ENCODE measurements at places on chromosomes 16 and 17. TPM values are rescaled to one million over a fixed set of nuclear protein-coding genes. Genes with fewer than 3 reads are reported as not detected.

DNA sequence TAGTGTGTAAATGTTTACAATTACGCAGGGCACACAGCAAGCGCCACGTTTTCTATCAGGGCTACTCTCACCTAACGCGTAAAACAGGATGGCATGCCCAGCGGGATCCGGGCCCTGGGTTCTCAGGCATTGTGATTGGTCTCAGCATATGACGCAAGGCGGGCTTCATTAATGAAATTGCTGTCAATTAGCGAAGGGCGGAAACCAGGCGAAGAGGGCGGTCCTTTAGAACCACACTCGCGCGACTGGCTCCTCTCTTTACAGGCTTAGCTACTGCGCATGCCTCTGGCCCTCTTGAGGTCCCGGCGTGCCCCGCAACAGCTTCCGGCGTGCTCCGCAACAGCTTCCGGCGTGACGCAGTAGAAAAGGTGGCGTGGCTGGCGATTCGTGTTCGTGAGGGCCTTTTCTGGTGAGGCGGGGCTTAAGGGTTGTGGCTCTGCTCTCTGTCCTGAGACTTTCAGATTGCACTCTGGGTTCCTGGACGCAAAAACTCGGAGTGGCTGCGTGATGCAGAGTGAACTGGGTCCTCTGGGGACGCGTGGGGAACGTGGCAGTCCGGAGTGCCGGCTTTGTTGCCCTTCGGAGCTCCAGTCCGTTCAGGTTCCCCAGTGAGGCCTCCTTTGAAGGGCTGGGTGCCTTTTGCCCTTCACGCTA is 9.2 kb downstream of the OR2C1 start:
- DNase-seq: peak; percentile 88

DNA sequence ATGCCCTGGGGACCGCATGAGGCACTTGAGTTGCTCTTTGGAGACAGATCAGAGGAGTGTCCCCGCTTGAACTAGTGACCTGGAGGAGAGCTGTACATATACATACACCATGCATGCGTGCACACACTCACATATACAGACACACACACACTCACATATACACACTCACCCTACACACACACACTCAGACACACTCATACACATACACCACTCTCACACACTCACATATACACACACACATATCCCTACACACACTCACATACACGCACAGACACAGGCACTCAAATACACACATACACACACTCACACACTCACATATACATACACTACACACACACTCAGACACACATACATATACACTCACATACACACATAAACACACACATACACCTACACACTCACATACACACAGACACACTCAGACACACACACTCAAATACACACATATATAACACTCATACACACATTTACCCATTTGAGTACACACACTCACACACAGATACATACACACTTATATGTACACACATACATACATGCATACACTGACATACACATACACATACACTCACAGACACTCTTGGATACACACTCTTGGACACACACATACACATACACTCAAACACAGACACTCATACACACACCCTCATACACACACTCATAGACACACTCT is 5.4 kb upstream of the MPP2 start:
- DNase-seq: no peak

PEMT gene
- 26.3 TPM for total RNA-seq

IGFALS gene
- 0.49 TPM for total RNA-seq

DNA sequence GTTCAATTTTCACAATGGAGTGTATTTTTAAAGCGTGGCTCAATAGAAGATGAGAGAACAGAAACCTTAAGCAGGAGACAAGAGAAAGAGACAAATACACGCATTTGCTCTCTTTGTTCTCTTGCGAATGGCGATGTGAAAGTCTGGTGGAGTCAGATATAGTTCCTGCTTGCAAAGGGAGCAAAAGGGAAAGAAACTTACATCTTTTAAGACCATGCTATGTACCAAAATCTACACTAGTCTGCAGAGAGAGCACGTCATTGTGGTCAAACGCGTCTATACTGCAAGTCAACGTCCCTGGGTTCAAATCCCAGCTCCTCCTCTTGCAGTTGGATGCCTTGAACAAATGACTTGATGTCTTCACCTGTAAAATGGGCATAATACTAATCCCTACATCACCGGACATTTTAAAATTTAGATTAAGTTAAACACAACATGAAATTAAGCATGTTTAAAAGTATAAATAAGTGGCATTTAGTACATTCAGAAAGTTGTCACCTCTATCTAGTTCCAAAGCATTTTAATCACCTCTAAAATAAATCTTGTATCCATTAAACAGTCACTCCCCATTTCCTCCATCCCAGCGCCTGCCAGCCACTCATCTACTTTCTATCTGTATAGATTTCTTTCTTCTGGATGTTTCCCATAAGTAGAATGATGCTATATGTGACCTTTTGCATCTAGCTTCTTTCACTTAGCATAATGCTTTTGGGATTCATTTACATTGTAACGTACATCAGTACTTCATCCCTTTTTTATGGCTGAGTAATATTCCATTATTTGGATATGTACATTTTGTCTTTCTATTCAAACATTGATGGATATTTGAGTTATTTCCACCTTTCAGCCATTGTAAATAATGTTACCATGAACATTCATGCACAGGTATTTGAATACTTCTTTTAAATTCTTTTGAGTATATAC is 406.9 kb downstream of the TMEM114 start:
- no peak for DNase-seq

DNA sequence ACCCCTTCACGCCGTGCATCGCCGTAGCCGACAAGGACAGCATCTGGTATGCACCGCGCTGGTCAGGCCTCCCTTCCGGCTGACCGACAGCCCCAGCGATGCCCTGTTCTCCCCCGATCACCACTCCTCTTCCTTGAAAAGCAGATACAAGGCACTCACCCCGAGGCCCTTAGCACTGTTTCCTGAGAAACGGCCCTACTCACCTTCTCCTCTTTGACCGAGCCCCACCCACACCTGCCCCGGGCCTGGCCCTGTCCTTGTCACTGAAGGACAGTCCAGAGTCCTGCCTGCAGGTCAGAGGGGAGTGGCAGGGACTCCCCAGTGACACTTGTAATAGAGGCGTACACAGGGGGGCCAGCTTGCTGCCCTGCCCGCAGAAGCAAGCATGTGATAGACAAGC is 45.9 kb upstream of the CHMP6 start:
- peak; percentile 11 for DNase-seq

DNA sequence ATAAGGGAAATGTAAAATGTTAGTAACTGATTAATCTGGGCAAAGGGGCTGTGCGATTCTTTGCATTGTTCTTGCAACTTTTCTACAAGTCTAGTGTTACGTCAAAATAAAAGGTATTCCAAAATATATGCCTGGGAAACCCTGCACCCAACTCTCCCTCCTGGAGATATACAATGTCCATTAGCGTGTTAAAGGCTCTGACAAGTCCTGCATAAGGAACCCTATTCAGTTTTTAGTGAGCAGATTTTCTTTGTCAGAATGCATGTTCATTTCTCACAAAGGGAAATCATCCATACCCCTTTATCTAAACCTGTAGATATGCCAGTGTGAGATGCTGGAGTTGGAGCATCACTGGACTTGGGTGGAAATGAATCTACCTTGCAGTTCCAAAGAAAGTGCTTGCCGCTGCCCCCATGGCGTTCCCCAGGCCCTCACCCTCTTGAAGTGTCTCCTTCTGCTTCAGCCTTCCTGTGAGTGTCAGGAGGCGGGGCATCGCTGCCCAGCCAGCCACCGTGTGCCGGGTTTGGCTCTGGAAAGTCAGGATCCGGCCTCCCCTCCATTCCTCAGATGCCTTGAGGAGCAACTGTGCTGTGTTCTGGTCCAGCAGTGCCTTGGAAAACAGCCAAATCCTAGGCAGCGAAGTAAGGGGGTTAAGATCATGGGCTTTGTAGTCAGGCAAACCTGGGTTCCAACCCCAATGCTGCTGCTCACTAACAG is 85.5 kb downstream of the RMI2 start:
- no peak for DNase-seq

DNA sequence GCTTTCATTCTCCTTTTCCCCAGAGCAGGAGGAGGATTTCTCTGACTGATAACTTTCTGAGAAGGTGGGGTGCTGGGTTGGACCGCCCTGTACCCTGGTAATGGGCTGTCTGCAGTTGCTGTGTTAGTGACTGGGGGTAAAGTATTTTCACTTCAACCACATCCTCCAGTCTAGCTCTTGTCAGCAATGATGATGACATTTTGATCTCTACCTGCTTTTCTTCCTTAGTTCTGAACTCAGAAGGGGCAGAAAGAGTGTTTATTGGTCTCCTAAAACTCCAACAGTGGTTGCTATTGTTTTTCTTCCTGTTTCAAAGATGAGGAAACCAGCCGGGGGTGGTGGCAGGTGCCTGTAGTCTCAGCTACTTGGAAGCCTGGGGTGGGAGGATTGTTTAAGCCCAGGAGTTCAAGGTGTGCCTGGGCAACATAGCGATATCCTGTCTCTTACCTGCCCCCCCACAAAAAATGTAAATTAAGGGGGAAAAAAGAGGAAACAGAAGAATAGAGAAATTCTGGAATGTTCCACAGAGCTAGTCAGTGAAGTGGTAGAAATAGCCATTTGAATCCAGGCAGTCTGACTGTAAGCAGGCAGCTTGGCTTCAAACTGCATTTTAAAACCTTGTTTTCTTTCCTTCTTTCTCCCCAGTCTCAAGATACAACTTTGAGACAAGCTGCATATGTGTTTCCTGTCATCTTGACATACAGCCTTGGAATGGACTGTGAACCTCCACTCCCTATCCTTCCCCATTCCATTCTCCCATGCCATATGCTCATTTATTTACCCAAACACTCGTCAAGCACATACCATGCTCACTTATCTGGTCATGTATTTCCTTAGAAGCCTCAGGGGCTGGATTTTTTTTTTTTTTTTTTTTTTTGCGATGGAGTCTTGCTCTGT is 3.3 kb upstream of the N4BP1 start:
- no peak for DNase-seq

CAVIN1 gene
- total RNA-seq: 361 TPM

IL17C gene
- not detected for total RNA-seq

Measured in uterus (tissue), 4 donors.